OCI-LY7 (cell line): ENCODE measurements at places on chromosomes 4 and X.

GRCh38 chr4:169975838-169976796 is 50.1 kb downstream of the MFAP3L start:
- DNase-seq = no peak

GRCh38 chr4:157779081-157779480 is 393.7 kb downstream of the GASK1B start:
- no peak for DNase-seq

GRCh38 chr4:115657991-115658650 is 544.7 kb upstream of the NDST4 start:
- DNase-seq = no peak

DNA sequence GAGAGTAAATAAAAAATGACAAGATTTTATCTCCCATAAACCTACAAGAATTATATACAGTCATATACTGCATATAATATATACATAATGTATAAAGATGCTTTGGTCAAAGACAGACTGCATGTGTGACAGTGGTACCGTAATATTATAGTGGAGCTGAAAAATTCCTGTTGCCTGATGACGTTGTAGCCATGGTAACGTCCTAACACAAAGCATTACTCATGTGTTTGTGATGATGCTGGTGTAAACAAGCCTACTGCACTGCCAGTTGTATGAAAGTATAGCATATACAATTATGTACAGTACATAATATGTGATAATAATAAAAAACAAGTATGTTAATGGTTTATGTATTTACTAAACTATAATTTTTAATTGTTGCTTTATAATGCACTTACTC is 245.2 kb upstream of the CENPE start:
- DNase-seq = no peak

DNA sequence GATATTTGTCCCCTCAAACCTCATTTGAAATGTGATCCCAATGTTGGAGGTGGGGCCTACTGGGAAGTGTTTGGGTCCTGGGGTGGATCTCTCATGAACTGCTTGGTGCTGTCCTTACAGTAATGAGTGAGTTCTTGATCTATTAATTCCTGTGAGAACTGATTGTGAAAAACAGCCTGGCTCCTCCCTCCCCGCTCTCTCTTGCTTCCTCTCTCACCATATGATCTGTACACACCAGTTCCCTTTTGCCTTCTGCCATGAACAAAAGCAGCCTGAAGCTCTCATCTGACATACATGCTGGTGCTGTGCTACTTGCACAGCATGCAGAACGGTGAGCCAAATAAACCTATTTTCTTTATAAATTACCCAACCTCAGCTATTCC is 11.2 kb upstream of the YIPF7 start:
- no peak for DNase-seq

GRCh38 chr4:138897811-138898226 is 117.8 kb upstream of the NOCT start:
- DNase-seq = no peak

- DNase-seq = no peak
Observed at GRCh38 chr4:22672519-22672918, 20.2 kb upstream of the GBA3 start.

GRCh38 chr4:113838460-113838859 is 76.9 kb upstream of the CAMK2D start:
- DNase-seq = no peak
